NCI-H2171 treated with DMSO at 0.1 percent for 48 hours (cell line): ENCODE measurements at places on chromosomes 7 and 10.
A peak's percentile ranks its signal among the peaks of the same experiment; 100 is the strongest.

- DNase-seq, result peak; percentile 93
These were observed at the start of gene CYREN for GRCh38 chr7:135170274-135170997. Gene CYREN (minus strand): TSS chr7:135170707. CDS start chr7:135168922, 1,785 bp downstream.

- no peak for DNase-seq
These were observed 66.1 kb downstream of the SHH start for GRCh38 chr7:155746188-155746587.

DNA sequence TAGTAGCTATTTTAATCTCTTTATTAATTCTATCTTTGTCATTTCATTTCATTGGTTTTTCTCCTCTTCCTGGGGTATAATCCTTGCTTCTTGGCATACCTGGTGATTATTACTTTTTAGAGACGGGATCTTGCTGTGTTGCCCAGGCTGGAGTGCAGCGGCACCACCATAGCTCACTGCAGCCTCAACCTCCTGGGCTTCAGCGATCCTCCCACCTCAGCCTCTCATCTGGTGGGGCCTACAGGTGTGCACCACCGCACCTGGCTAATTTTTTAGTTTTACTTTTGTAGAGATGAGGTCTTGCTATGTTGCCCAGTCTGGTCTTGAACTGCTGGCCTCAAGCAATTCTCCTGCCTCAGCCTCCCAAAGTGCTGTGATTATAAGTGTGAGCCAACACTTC lies 22.0 kb upstream of the OCM2 start:
- DNase-seq, result no peak

DNA sequence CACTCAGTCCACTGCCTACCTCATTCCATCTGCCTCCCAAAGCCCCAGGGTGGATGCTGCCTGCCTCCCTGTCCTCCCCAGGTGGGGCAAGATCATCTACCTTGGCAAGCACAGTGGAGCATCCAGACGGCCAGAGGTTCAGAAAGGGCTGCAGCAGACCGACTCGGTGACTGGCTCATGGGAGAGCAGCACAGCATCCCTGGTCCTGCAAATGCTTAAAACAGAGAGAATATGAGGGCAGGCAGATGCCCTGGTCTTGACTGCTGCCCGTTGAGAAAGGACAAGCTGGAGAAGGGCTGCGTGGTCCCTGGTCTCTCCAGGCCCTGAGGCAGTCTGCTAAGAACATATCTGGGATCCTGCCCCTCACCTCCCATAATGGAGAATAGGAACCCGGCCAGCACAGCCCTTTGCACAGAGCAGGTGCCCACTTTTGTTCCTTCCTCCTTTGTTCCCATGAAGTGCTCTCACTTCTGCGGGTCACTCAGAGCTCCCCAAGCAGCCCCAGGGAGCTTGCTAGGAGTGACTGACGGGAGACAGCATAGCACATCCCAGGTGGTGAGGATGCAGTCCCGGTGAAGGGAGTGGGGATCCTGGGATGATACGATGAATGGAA lies 1.4 kb downstream of the HPS1 start:
- DNase-seq, result no peak

- no peak for DNase-seq
These were observed 10.9 kb upstream of the AOAH start for GRCh38 chr7:36735172-36735571.

GRCh38 chr7:114153700-114154099 lies 234.9 kb upstream of the PPP1R3A start:
- no peak for DNase-seq

GRCh38 chr7:156473476-156474240 lies 166.9 kb upstream of the RNF32 start:
- DNase-seq, result peak; percentile 30

DNA sequence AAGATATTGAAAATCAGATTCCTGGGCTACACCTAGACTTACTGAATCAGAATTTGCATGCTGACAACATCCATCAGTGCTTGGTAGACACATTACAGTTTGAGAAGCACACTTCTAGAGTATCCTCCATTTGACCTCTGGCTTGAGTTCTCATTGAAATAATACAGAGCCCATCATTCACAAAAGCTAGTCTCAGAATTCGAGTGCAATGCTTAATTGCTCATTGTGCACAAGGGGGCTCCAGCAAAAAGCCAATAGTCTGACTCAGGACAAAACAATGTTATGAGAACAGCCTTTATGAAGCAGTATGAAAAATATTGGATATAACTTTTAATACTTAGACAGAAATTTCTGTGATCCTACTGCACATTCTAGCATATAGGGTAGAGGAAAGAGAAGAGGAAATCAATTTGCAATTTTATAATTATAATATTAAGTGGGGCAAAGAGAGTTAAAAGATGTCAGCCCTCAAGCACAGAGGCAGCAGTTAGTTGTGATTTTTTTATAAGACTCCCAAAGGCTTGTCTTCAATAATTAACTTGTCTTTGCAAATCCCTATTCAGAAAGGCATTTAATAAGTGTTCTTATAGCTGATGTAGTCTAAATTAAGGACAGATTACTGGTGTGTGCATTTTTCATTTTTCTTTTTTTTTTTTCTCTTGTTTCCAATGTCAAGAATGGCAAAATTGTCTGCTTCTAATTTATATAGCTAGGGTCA lies 105.8 kb upstream of the ANK3 start:
- no peak for DNase-seq

DNA sequence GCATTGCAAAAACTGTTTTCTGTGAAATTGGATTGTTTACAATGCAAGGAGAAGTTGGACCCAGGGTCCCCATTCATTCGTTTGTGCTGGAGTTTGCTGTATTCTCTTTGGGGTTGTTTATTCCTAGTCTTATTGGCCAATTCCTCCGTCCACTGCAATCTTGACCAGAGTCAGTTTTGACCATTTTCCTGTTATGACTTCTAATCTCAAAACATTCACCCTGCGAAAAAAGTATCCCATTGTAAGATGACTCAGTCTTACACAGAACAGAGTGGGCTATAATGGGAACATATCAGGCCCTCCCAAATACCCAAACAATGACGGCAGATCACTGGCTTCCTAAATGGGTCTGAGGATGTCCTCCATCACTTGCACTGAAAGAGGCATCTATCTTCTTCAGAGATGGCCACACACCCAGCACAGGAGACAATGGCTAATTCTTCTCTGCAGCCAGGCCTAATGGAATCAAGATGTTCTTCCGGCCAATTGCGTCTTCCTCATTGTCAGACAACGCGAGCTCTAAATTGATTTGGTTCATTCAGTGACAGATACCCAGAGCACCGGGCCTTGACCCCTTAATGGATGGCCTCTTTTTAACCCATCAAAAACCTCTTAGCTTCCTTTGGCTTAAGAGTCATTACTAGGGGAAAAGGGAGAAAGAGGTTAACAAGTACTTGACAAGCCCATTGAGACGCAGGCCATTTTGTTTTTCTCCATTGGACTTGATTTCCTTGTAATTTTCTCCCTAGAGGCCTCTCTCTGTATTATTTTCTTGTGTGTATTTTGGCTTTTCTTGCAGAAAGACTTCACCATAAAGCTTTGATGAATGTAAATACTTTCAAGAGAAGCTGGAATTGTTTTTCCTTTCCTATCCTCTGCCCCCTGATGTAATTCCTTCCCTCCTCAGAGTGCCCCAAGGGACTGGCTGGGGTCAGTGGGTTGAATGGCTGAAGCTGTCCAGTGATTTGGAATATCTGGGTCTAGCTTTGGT lies 129.6 kb downstream of the PRPF18 start:
- DNase-seq, result no peak
